ENCODE measurements at places on chromosomes 5 and 9. TPM values are rescaled to one million over a fixed set of nuclear protein-coding genes. Genes with fewer than 3 reads are reported as not detected.

DNA sequence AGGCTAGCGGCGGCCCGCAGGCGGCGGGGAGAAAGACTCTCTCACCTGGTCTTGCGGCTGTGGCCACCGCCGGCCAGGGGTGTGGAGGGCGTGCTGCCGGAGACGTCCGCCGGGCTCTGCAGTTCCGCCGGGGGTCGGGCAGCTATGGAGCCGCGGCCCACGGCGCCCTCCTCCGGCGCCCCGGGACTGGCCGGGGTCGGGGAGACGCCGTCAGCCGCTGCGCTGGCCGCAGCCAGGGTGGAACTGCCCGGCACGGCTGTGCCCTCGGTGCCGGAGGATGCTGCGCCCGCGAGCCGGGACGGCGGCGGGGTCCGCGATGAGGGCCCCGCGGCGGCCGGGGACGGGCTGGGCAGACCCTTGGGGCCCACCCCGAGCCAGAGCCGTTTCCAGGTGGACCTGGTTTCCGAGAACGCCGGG is 253 bp downstream of the SLC12A2 start:
- no peak for DNase-seq

DNA sequence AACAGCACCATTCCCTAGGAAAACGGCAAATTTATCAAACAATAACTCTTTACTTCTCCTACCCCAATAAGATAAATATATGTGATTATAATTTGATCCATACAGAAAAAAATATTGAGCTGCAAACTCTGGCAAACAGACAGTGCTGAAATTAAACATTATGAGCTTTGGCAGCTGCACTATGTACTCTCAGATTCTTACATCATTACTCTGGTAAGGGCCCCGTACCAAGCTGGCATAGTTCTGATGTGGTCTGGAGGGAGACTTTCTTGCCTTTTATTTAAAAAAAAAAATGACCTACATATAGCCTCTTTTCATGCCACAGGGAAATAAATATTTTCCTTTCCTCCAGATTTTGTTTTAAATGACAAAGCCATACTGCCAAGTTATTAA is 95.0 kb downstream of the NR6A1 start:
- DNase-seq: no peak

- no peak for DNase-seq
These were observed 1.7 kb upstream of the HBEGF start for GRCh38 chr5:140348104-140348503.

- DNase-seq: no peak
These were observed 171.8 kb downstream of the AGTPBP1 start for GRCh38 chr9:85569988-85570387.

GRCh38 chr9:35882263-35882848 is 12.2 kb upstream of the OR13J1 start:
- peak; percentile 77 for DNase-seq

CDH10 gene
- 0.98 TPM for total RNA-seq

ADGRD2 gene
- total RNA-seq: not detected

C5orf58 gene
- not detected for total RNA-seq

GRCh38 chr9:127216888-127217217 is 47.7 kb upstream of the GARNL3 start:
- no peak for DNase-seq

DNA sequence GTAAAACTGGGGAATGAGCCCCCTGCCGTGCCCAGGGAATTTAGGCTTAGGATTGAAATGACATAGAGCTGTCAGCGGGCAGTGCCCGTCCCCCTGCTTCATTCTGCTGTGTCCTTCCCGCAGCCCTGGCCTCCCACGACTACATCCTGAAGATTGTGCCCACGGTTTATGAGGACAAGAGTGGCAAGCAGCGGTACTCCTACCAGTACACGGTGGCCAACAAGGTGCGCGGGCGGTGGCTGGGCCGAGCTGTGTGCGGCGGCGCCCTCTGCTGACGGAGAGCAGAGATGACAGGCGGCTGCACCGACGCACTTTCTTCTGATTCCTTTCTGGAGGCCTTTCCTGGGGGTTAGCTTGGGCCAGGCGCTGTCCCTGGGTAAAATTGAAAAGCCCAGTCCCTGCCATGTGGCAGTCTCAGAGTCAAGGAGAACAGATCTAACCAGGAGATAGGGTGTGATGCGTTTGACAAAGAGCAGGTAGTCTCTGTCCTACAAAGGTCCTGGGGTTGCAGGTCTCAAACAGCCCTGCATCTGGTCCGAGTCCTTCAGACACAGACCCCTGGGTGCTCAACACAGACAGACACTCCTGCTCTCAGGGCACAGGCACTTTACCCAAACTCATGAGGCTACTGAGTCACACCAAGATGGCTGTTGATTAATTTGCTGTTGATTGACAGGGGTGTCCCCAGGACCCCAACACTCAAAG is 26.8 kb upstream of the RPL26L1 start:
- peak; percentile 82 for DNase-seq

- no peak for DNase-seq
These were observed 402.4 kb upstream of the GRAMD2B start for GRCh38 chr5:126020770-126021169.

TAS2R1 gene
- not detected for total RNA-seq

- no peak for DNase-seq
These were observed 548.8 kb downstream of the EFNA5 start for GRCh38 chr5:107121793-107122519.

DNA sequence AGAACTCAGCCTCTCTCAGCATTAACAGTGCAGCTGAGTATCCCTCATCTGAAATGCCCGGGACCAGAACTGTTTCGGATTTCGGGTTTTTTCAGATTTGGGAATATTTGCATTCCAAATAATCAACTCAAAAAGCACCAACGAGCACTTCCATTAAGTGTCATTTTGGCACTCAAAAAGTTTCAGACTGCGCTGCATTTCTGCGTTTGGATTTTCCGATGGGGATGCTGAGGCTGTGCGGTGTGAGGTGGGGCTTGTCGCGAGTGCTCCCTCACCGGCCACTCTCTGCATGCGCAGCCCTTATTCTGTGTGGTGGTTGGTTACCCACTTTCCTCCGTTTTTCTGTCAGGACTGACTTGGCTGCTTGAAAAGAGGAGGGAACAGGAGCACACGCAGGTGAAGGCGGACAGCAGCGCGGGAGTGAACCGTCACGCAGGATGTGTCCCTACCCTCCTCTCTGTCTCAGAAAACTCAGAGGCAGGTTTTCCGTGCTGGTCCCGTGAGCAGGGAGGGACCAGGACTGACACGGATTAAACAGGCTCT is 8.4 kb downstream of the UBAC1 start:
- no peak for DNase-seq

ADRA1B gene
- total RNA-seq: 0.31 TPM

MZB1 gene
- not detected for total RNA-seq

TTC23L gene
- 0.16 TPM for total RNA-seq

DNA sequence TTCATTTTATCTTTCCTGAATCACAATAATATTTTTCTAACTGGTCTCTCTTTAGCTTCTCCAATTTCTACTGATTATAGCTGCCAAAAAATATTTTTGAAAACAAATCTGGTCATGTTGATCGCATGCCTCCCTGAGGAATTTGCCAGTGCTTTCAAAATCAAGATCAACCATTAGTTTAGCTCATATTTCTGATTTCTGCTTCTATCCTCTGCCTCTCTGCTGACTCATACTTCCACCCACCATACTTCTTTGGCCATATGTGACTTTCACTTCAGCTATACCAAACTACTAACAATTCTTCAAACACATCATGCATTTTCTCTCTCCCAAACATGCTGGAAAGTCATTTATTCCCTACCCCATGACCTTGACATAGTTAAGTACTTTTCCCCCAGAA is 636.5 kb downstream of the TLE1 start:
- DNase-seq: no peak

DNA sequence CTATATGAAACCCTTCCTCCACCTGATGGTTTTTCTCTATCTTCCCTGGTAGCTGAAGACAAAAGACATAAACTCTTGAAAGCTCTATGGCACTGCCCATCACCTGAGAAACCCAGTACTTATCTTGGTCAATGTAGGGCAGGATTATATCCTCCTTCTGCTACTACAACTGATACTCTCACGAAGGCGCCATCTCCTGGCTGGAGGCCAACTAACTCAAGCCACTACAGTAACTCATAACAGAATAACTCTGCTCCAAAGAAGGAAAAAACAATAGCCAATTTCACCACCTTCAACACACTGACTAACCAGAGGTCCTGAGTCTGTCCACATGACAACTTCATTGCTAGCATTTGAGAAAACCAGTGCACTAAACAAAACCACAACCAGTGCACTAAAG is 409.2 kb downstream of the CETN3 start:
- DNase-seq: no peak

NR2F1 gene
- total RNA-seq: 2.1 TPM

- DNase-seq: no peak
These were observed 45.3 kb upstream of the RICTOR start for GRCh38 chr5:39119404-39120051.

- DNase-seq: no peak
These were observed 15.1 kb downstream of the RPS14 start for GRCh38 chr5:150434464-150434863.

KIF4B gene
- total RNA-seq: not detected

DNA sequence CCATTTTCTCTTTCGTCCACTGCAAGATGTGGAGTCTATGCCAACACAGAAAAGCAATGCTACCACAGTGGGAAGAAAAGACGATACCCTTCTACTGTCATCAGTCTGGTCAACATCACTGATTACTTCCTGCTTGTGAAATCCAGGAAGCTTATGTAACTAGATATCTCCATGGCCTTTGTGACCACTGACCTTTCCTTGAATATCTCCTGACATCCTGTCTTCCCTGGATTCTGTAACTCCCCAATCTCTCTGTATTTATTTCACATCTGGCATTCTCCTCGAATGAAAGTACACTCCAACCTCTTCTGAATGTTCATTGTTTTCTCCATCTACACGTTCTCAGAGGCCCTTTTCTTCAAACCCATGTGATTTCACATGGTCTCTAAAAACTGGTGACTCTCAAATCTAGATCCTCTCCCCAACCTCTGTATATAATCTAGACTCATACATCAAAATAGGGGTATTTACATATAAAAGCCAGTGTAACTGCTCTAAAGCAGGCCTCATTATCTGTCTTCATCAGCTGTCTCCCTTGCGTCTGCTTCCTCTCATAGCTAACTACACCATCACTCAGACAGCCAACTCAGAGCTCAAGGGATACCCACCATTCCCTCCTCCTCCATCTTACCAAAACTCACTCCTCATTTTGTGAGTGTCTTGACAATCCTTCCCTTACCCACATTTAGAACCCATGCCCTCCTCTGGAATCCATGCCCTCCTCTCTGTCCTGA is 156.8 kb downstream of the SEMA5A start:
- DNase-seq: no peak

TMC1 gene
- total RNA-seq: not detected

FSD1L gene
- total RNA-seq: 2.4 TPM

DNA sequence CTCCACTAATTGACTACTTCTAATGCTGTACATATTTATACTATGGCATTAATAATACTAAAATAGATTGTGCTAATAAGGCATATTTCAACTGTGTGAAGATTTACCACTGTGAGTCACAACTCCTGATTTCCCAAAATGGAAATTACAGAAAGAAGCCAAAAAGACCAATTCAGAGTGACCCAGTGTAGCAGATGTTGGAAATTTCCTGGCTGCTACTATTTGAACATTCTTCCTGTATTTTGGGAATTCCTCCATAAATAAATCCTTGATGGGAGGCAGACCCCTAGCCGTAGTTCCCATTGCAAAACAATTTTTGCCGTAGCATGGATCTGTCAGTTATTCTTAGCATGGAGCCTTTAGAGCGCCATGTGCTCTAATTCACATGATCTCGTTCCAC is 11.4 kb upstream of the PRUNE2 start:
- DNase-seq: no peak

DNA sequence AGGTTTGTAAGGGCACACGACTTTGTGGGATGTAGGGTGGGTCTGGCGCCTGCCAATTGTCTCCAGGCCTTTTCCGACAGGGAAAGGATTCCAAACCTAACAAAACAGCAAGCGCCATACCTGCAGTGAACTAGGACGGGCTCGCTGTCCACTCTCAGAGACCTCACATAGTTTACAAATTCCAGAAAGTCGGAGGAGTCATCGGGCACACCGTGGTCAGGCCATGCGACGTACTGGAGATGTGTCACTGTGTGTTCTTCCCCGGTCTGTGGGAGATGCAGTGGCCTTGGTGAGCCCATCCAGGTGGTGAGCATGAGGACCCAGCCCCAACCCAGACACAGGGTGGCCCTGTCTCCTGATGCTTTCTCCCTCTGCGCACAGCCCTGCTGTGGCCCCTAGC is 61.3 kb upstream of the EPB41L4B start:
- DNase-seq: no peak

GRCh38 chr9:120855827-120856670 is 13.3 kb upstream of the PSMD5 start:
- no peak for DNase-seq

SEMA5A gene
- 14.0 TPM for total RNA-seq

GRCh38 chr9:109255394-109255793 is 65.5 kb downstream of the EPB41L4B start:
- no peak for DNase-seq

- DNase-seq: no peak
These were observed 32.8 kb downstream of the VPS13A start for GRCh38 chr9:77210116-77210515.

- DNase-seq: no peak
These were observed 75.8 kb upstream of the SARDH start for GRCh38 chr9:133813749-133814585.

DNA sequence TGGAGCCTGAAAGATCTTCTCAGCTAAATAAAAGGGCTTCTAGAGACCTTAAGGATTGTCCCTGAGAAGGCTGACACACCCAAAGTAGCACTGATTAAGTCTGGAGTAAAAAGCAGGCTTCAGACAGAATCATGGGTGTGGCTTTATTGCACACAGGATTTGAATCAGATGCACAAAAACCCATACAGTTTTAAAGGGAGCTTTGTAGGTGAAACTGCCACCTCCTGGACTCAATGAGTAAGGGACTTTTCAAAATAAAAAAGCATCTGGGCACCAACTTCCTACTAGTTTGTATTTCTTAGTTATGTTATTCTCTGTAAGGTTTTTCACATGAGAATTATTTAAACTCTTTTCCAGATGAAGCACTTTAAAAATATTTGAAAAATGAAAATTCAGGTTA is 129.4 kb downstream of the EDIL3 start:
- no peak for DNase-seq

GRCh38 chr9:96447406-96447805 is 2.6 kb upstream of the HABP4 start:
- DNase-seq: no peak

SLC36A3 gene
- total RNA-seq: not detected

Data from pancreas (tissue), 10 donors.